AG09309 (cell line): ENCODE measurements at places on chromosomes 7 and 10.
A peak's percentile ranks its signal among the peaks of the same experiment; 100 is the strongest.

- peak; percentile 38 for DNase-seq
Observed at GRCh38 chr7:77684030-77684429, 12.2 kb upstream of the RSBN1L start.

DNA sequence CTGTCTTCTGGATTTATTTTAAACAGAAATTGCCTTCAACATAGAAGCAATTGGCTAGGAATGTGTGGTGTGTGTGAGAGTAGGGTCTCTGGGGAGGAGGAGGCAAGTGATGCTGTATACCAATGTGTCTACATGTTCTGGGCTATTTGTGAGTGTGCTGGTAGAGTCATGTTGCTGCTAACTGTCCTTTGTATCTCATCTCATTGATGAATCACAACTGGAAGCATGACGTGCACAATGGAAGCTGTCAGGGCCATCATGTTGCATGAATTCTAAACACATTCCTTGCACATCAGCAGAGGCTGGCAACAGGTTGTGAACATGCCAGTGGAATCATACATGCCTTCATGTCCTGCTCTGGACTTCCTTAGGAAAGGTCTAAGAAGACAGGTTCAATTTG lies 199.7 kb downstream of the BMPER start:
- DNase-seq, result no peak

- DNase-seq, result no peak
Observed at GRCh38 chr10:8056871-8057331, 2.4 kb downstream of the GATA3 start.

DNA sequence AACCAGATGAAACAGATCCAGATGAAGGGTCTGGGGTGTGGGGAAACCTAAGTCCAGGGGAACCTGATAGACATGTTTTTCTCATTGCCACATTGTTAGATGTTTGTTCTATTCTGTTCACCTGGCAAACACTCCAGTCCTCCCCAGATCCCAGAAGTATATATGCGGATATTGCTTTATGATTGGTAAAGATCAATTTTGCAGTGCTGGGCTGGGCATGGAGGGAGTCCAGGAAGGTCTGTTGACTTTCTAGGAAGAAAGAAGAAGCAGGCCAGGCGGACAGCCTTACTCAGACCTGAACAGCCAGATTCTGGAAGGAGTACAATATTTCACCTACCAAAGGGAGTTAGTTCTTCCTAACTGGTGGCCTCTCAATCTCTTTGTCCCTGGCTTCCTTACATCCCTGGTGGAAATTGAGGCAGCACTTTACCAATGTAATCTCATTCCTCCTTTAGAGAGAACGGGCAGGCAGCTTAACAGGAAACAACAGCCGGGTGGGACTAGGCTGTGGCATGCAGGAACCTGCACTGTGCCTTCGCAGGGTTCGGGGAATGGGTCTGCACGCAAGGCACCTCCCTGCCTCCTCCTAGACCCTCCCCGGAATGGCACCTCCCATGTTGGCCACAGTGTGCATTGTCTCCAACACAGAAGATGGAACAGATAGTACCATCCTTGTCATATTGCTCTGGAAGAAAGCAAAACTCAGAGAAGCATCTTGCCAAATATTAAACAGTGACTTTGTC lies 930 bp downstream of the GIMAP6 start:
- DNase-seq, result no peak

DNA sequence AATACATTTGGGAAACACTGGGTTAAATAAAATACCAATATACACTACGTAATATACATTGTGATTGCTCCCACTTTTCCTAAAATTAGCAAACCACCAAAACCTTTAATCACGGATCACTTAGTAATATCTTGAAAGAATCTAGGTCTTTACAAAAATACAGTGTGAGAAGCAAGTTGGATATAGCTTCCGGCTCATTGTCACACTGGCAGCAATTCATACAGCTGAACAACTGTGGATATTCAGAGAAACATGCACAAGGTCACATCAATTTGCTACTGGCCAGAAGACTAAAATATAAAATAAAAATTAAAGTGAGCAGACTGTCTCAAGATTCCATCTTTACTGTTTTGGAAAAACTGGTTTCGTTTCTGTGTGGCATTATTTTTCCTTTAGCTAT lies 69.1 kb downstream of the ZNF438 start:
- no peak for DNase-seq

GRCh38 chr10:35843524-35844181 lies 201.6 kb upstream of the FZD8 start:
- DNase-seq, result no peak

DNA sequence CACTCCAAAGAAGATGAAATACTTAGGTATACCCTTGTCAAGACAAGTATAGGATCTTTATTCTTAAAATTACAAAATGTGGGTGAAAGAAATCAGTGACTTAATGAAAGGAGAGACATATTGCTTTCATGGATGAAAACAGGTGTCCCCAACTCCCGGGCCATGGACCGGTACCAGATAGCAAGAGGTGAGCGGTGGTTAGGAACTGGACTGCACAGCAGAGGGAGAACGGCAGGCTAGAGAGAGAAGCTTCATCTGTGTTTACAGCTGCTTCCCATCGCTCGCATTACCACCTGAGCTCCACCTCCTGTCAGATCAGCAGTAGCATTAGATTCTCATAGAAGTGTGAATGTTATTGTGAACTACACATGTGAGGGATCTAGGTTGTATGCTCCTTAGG lies 408.9 kb downstream of the CALN1 start:
- DNase-seq, result no peak

GRCh38 chr10:47198221-47198620 lies 101.8 kb upstream of the GDF10 start:
- no peak for DNase-seq

- no peak for DNase-seq
Observed at GRCh38 chr7:157018997-157019608, 8.6 kb upstream of the MNX1 start.

DNA sequence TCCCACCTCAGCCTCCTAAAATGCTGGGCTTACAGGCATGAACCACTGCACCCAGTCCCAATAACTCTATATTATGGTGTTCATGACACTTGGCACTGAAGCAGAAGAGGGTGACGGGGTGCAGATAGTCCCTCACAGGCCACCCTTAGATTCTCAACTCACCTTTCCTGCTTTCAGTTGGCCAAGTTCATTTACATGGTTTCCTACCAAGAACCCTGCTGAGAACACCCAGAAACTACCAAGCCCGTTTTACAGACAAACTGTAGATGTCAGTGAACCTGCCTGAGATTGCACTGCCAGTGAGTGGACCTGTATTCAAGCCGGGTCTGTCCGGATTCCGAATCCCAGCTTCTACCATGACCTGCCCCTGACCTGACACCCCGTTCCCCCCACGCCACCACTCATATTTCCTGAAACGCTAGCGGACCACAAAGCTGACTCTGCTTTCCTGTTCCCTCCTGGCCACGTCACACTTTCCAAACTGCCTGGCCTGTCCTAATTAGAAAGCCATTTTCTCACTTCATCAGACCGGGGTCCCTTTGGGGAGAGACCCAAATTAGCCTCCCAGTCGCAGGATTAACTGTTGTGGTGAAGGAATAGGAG lies 17.3 kb downstream of the GRID2IP start:
- DNase-seq, result no peak

- DNase-seq, result peak; percentile 3
Observed at GRCh38 chr7:664997-665735, 61.3 kb upstream of the DNAAF5 start.

DNA sequence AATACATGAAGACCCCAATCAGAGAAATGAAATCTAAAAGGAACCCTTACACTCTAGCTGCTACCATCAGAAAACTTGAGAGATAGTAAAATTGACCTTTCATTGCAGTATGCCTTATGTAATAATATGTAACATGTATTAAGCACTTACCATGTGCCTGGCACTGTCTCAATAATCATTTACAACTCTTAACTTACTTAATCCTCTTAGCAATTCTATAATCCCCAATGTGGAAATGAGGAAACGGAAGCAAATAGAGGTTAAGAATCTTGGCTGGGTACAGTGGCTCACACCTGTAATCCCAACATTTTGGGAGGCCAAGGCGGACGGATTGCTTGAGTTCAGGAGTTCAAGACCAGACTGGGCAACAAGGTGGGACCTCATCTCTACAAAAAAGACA lies 29.8 kb upstream of the FHIP2A start:
- no peak for DNase-seq

- no peak for DNase-seq
Observed at GRCh38 chr7:128178611-128179010, 62.5 kb upstream of the LEP start.

DNA sequence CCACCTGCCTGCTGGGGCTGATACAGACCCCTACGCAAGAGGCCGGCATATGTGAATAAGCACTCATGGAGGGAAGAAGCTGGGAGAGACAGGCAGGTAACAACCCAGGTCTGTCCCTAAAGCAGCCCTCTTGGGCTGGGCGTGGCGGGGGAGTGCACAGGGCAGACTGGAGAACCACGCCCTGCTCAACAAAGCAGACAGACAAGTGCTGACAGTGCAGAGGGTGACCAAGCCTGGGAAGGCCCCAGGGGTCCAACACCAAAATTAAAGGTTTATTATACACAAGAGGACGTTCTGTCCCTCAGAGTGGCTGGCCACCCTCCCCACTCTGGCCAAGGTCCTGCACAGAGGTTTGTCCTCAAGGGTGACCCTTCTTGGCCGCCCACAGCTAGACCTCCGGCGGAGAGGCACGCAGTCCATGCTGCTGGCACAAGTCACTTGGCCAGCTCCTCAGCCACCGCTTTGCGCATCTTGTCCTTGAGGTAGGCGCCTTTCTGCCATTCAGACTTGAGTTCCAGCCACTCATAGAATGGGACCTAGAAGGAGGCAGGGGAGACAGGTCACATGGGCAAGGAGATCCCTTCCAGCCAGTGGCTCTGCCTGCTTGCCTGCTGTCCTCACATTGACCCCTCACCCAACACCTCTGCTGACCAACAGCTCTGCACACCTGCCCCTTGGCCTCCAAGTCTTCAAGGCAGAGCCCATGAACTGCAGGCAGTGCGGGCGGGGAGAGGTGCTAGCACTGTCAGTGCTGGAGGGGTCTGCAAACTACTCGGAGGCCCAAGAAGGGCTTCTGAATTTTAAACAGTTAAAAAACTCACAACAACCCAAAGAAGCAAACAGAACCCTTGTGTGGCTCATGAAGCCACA lies 11.4 kb upstream of the NACAD start:
- no peak for DNase-seq

DNA sequence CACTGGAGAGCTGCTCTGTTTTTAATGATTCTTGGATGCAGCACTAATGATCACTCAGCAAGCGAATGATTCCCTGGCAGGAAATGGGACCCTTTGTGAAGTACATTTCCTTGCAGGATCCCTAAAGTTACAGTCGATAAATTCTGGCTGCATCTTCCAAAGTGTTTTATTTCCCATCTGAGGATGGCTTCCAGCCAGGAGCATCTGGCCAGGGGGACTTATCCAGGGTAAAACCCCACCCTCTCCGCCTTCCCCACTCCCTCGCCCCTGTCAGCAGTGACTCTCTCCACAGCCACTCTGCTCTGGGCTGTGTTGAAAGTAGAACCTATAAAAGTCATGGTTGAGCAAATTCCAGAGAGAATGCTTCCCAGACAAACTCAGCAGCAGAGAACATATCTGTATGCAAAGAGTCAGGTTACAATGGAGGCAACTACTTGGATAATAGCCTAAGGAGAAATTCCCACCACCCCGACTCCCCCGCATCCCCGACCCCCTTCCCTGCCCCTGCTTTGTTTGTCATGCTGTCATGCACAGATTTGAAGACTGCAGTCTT lies 111.0 kb upstream of the ANLN start:
- DNase-seq, result peak; percentile 69

GRCh38 chr7:32513210-32513609 lies 17.9 kb downstream of the AVL9 start:
- no peak for DNase-seq

GRCh38 chr7:116235380-116235779 lies 25.0 kb downstream of the TES start:
- DNase-seq, result no peak

DNA sequence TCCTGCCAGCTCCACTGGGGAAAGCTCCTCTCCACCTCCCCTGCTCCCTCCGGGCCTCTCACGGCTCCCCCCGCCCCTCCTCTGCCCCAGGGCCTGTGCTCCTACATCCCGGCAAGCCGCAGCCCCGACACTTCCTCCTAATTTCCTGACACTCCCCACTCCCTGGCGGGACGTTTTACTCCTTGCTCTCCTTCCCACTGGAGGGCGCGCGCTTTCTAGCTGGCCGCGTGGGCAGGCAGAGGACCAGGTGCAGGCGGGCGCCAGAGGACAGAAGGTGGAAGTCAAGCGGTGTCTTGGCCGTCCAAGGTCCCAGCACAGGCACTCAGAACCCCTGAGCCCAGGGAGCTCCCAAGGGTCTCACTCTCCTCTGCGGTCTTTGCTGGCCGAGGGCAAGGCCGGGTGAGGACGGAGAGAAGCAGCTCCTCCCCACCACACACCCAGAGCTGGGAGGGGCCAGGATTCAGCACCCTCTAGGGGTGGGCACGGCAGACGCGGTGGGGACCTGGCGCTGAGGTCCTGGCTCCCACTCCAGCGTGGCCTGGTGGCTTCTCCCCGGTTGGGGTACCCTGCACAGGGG lies 19.1 kb downstream of the ADAM8 start:
- DNase-seq, result no peak

GRCh38 chr10:86687750-86688149 lies 19.4 kb downstream of the LDB3 start:
- peak; percentile 51 for DNase-seq

DNA sequence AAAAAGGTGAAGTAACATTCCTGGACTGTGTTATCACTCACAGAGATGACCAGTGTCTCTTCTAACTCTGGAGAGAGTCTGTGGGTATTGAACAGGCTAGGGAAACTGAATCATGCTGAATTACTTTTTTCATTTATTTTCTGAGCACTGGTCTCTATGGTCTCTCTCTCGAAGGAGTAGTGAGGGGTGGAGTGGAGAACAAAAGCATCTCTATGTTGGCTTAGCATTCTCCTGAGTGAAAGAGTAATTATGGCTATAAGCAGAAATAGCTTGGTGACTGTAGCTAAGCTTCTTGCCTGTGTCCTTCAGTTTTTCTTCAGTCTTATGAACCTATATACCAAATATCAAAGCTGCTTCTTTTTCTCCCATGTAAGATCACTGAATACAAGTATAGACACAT lies 64.6 kb upstream of the PTN start:
- no peak for DNase-seq

- no peak for DNase-seq
Observed at GRCh38 chr10:95845411-95845810, 62.4 kb upstream of the CC2D2B start.

DNA sequence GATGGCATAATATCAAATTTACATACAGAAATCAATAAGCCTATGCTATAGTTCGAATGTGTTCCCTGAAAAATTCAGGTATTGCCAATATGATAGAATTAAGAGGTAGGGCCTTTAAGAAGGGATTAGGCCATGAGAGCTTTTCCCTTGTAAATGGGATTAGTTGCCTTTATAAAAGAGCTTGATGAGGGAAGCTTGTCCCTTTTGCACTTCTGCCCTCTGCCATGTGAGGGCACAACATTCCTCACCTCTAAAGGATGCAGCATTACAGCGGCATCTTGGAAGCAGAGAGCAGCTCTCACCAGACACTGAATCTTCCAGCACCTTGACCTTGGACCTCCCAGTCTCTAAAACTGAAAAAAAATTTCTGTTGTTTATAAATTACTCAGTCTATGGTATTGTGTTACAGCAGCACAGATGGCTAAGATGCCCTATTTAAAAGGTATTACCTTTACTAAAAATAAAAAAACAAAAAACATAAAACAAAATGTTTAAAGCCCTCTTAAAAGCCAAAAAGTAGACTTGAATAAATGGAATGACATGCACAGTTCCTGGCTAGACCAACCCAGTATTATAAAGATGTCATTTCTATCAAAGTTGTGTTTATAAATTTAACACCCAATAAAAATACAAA lies 909.6 kb downstream of the REEP3 start:
- no peak for DNase-seq
